ENCODE measurements at places on chromosomes 7 and 10. TPM values are rescaled to one million over a fixed set of nuclear protein-coding genes. Genes with fewer than 3 reads are reported as not detected.

- H3K27me3 ChIP-seq, result no peaks in the 10 kb centered on the region
- DNase-seq, result no peak
- H3K4me3 ChIP-seq, result no peak overlapping the region
- H3K27ac ChIP-seq, result no peak overlapping the region
- no peaks in the 10 kb centered on the region for H3K4me1 ChIP-seq
Observed at GRCh38 chr7:156897673-156898072, 4.7 kb upstream of the LMBR1 start.

GRCh38 chr10:133279326-133280226 is 2.9 kb upstream of the ADAM8 start:
- H3K4me3 ChIP-seq, result peak overlapping the region; percentile 41
- H3K4me1 ChIP-seq, result peaks cover 43% of the 10 kb centered on the region
- no peaks in the 10 kb centered on the region for H3K27me3 ChIP-seq

DNA sequence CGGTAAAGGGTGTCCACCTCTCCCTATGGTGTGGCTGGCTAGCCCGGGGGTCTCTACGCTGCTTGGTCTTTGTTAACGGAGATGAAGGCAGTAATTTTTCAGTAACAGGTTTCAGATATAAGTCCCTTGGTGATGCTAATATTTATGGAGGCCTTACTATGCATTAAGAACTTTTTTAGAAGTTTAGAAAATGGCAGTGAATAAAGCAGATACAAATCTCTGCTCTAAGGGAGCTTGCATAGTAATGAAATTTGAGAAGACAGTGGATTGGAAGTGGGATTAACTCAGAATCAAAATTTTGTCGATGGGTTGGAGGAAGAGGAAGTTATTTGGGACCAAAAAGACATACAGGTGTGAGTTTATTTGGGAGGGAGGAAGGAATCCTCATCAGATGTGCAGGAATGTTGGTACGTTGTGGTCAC is 445 bp downstream of the SSBP1 start:
- peak overlapping the region; percentile 84 for H3K27ac ChIP-seq
- H3K36me3 ChIP-seq, result peaks cover 11% of the 10 kb centered on the region
- H3K27me3 ChIP-seq, result no peaks in the 10 kb centered on the region
- peaks cover 19% of the 10 kb centered on the region for H3K4me1 ChIP-seq
- peak overlapping the region; percentile 66 for H3K4me3 ChIP-seq

DNA sequence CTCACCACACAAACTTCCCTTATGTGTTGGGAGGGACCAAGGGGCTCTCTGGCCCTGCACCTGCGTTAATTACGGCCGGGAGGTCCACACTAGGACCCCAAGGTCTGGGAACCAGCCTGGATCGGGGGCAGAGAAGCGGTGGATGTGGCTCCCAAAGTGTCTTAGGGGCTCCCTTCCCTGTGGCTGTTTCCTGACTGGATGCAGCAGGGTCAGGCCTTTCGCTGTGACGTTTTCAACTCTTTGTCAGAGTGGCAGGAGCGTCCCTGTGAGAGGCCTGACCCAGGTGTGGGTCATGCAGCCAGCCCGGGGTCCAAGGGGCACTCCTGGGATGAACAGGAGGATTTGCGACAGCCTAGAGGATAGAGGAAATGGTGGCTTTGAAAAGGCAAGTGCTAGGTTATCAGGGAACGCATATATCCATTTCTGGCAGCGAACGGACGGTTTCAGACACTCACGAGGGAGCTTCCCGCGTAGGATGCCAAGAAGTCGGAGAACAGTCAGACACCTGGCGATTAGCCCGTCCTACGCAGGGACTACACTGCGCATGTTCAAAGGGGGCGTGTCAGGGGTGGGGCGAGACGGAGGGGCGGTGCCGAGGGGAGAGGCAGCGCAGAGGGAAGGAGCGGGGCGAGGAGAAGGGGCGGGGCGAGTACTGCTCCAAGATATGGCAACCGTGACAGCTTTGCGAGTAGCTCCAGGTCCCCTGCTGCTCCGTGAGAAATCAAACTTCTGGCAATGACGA is 46.2 kb upstream of the ZNF716 start:
- H3K4me1 ChIP-seq, result no peaks in the 10 kb centered on the region
- H3K27ac ChIP-seq, result no peak overlapping the region
- H3K36me3 ChIP-seq, result no peaks in the 10 kb centered on the region
- no peaks in the 10 kb centered on the region for H3K27me3 ChIP-seq
- H3K4me3 ChIP-seq, result no peak overlapping the region
- no peak for DNase-seq

DNA sequence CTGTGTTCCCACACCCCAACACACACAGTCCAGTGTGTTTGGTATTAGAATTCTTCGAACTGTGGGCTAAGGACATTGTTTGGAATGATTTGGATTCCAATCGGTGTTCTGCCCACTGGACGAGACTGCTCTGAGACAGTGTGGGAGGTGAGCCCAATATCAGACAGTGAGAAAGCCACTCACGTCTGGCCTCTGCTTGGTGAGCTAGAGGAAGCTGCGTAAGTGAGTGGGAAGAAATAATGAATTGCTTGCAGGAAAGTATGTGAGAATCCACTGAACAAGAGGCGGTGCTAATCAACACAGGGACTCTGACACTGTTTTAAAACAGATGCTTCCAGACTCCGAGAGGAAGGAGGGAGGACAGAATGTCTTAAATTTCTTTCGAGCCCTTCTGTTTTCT is 675.0 kb upstream of the ANKRD30A start:
- no peaks in the 10 kb centered on the region for H3K27me3 ChIP-seq
- H3K4me3 ChIP-seq, result no peak overlapping the region
- H3K36me3 ChIP-seq, result no peaks in the 10 kb centered on the region
- H3K27ac ChIP-seq, result no peak overlapping the region
- no peaks in the 10 kb centered on the region for H3K4me1 ChIP-seq
- DNase-seq, result no peak

- no peaks in the 10 kb centered on the region for H3K27me3 ChIP-seq
- peak overlapping the region; percentile 2 for H3K27ac ChIP-seq
- H3K36me3 ChIP-seq, result no peaks in the 10 kb centered on the region
- H3K4me3 ChIP-seq, result no peak overlapping the region
- no peak for DNase-seq
Observed at GRCh38 chr7:18575622-18576572, 80.3 kb downstream of the HDAC9 start.

GRCh38 chr10:96619120-96619519 is 32.3 kb upstream of the TM9SF3 start:
- H3K27ac ChIP-seq, result no peak overlapping the region
- no peak overlapping the region for H3K4me3 ChIP-seq
- DNase-seq, result no peak
- peaks cover 8% of the 10 kb centered on the region for H3K36me3 ChIP-seq
- no peaks in the 10 kb centered on the region for H3K27me3 ChIP-seq
- no peaks in the 10 kb centered on the region for H3K4me1 ChIP-seq

DNA sequence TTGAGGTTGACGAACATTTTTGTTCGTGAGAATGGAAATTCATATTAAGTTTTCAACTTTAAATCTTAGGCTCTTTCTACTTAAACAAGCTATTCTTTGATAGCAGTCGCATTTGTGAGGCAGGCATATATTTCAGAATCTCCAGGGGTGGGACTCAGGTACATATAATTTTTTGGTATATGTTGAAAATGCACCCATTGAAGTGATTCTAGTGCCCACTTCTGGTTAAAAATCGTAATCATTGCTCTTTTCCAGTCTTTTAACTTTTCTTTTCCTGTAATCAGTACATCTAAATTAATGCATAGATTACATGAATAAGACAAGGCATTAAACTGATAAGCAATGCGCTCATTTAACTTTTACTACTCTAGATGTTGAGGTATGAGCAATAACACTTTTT is 67.8 kb downstream of the ZNRF2 start:
- H3K36me3 ChIP-seq, result peaks cover 4% of the 10 kb centered on the region
- no peak overlapping the region for H3K27ac ChIP-seq
- DNase-seq, result no peak

DNA sequence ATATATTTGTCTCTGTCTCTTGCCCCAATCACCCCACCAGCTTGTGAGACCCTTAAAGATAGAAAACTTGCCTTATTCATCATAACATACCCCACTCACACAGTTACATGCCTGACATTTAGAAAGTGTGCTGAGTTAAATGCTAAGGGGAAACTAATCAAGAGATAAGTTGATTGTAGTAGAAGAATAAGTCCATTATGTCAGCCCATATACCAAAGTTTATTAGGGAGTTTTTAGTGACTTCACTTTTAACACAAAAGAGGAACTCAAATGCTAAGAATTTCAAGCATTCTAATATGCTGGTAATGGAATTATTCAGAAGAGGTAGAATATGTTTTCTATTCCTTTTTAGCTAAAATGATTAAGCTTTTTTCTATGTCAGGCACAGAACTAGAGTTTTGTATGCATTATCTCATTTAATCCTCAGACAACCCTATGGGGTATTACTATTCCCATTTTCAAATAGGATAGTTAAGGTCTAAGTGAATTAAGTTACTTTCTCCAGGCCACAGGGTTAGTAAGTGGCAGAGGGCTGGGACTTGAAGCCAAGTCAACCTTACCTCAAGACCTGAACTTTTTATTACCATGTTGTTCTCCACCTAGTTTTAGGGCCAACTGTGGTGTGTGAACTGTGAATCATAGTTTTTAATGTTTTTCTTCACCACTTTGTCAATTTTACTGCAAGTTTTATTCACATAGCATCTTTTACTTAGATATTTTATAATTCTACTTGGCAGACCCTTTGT is 19.6 kb downstream of the ASAH2 start:
- H3K4me1 ChIP-seq, result no peaks in the 10 kb centered on the region
- H3K27ac ChIP-seq, result no peak overlapping the region
- no peaks in the 10 kb centered on the region for H3K27me3 ChIP-seq
- DNase-seq, result no peak
- H3K4me3 ChIP-seq, result no peak overlapping the region

GRCh38 chr10:112969542-112969941 is 19.5 kb downstream of the TCF7L2 start:
- H3K4me3 ChIP-seq, result no peak overlapping the region
- H3K27ac ChIP-seq, result no peak overlapping the region
- peaks cover 16% of the 10 kb centered on the region for H3K27me3 ChIP-seq
- no peaks in the 10 kb centered on the region for H3K4me1 ChIP-seq
- H3K36me3 ChIP-seq, result no peaks in the 10 kb centered on the region

- peak within 1 kb of the TSS; percentile 71 for H3K4me3 ChIP-seq
- H3K27ac ChIP-seq, result peak within 1 kb of the TSS; percentile 88
- H3K27me3 ChIP-seq, result no peaks in the 10 kb centered on the region
Observed at GRCh38 chr10:84328418-84329195, at the start of gene CCSER2. TSS of gene CCSER2 (plus strand) at chr10:84328589. CDS start at chr10:84371053, 42,464 bp downstream.

DNA sequence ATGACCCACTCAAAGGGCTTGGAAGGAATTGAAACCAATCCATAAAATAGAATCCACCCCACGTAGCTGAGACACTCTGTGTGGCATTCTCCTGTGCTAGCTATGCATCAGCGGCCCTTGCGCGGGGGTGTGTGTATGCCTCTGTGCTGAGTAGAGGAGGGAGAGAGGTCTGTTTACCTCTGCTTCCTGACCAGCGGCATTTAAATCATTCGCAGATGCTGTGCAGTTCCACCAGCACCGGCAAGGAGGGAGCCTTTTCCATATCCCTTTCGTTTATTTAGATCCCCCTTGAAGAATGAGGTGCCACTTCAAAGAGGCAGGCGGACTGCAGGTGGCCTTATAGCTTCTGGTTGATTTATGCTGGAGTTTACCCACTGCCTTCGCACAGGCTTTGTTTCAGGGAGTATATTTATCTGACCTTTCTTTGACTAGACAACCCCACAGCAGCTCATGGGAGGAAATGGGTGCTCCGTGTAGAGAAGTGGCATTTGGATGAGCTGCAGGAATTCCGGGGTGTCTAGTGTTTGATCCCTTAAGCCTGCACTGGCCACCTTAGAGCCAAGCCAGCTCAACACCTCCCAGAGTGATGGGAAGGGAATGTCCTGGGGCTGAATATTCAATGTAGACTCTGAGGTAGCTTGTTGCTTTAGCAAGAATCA is 11.4 kb downstream of the C10orf53 start:
- H3K4me3 ChIP-seq, result no peak overlapping the region
- H3K27ac ChIP-seq, result no peak overlapping the region
- H3K27me3 ChIP-seq, result peaks cover 14% of the 10 kb centered on the region
- DNase-seq, result no peak
- H3K4me1 ChIP-seq, result no peaks in the 10 kb centered on the region

- H3K27ac ChIP-seq, result no peak overlapping the region
- no peaks in the 10 kb centered on the region for H3K27me3 ChIP-seq
- no peaks in the 10 kb centered on the region for H3K4me1 ChIP-seq
- no peak for DNase-seq
- H3K36me3 ChIP-seq, result no peaks in the 10 kb centered on the region
- no peak overlapping the region for H3K4me3 ChIP-seq
Observed at GRCh38 chr7:17090751-17091150, 207.7 kb upstream of the AHR start.

- peaks cover 76% of the 10 kb centered on the region for H3K36me3 ChIP-seq
- no peak overlapping the region for H3K4me3 ChIP-seq
- DNase-seq, result no peak
- no peaks in the 10 kb centered on the region for H3K27me3 ChIP-seq
- no peak overlapping the region for H3K27ac ChIP-seq
Observed at GRCh38 chr10:45427970-45428366, 54.0 kb downstream of the ALOX5 start.

- no peaks in the 10 kb centered on the region for H3K36me3 ChIP-seq
- no peaks in the 10 kb centered on the region for H3K27me3 ChIP-seq
- H3K4me3 ChIP-seq, result no peak overlapping the region
- H3K4me1 ChIP-seq, result peaks cover 5% of the 10 kb centered on the region
- DNase-seq, result no peak
Observed at GRCh38 chr7:107622429-107622828, 38.2 kb upstream of the SLC26A4 start.

DNA sequence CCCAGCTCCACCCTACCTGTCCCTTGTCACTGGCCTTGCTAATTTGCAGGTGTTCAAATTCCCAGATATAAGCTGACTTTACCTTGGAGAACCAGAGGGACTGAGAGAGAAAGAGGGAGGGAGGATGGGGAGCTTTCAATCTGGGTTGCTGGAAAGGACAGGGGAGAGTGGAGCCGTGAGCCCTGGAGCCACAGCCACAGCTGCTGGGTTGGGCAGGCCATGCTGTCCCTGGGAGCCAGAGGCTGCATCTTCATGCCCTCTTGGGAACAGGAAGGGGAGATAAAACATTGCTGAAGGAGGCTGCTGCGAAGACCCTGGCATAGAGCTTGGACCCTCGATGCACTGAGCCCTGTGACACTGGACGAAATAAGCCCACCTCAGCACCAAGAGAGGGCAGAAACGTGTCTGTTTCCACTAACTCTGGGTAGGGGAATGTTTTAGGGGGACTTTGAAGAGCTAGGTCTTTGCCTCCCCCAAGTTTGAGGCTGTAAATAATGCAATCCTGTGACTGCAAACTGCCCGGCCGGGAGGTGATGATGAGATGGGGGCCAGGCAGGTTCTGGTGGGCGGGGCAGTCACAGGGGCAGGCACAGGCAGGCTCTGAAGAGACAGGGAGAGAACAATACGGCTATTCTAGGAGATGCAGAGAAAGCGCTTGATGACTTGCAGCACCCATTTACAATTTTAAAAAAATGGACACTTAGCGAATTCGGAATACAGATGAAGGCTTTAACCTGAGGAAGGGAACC is 5.8 kb upstream of the JAKMIP3 start:
- H3K27me3 ChIP-seq, result no peaks in the 10 kb centered on the region
- no peaks in the 10 kb centered on the region for H3K4me1 ChIP-seq
- H3K36me3 ChIP-seq, result no peaks in the 10 kb centered on the region
- H3K4me3 ChIP-seq, result no peak overlapping the region
- H3K27ac ChIP-seq, result no peak overlapping the region
- no peak for DNase-seq

GRCh38 chr7:134284952-134285351 is 31.8 kb downstream of the SLC35B4 start:
- DNase-seq, result no peak
- H3K27ac ChIP-seq, result no peak overlapping the region
- H3K4me1 ChIP-seq, result no peaks in the 10 kb centered on the region
- H3K36me3 ChIP-seq, result no peaks in the 10 kb centered on the region

- H3K36me3 ChIP-seq, result no peaks in the 10 kb centered on the region
- H3K4me1 ChIP-seq, result peaks cover 30% of the 10 kb centered on the region
- no peaks in the 10 kb centered on the region for H3K27me3 ChIP-seq
- DNase-seq, result no peak
Observed at GRCh38 chr10:132566892-132567291, 29.3 kb downstream of the INPP5A start.

CNNM2 gene
- 20.2 TPM for total RNA-seq

ZNF425 gene
- 2.8 TPM for total RNA-seq

ANKRD22 gene
- not detected for total RNA-seq

STEAP2 gene
- total RNA-seq, result not detected

Data from B cell (primary cell).